ENCODE measurements at places on chromosomes 16 and 17.

- no peak for DNase-seq
Measured at GRCh38 chr17:48453447-48453846, 23.4 kb upstream of the SKAP1 start.

- DNase-seq, result no peak
Measured at GRCh38 chr16:67456391-67457081, 24.4 kb downstream of the ATP6V0D1 start.

DNA sequence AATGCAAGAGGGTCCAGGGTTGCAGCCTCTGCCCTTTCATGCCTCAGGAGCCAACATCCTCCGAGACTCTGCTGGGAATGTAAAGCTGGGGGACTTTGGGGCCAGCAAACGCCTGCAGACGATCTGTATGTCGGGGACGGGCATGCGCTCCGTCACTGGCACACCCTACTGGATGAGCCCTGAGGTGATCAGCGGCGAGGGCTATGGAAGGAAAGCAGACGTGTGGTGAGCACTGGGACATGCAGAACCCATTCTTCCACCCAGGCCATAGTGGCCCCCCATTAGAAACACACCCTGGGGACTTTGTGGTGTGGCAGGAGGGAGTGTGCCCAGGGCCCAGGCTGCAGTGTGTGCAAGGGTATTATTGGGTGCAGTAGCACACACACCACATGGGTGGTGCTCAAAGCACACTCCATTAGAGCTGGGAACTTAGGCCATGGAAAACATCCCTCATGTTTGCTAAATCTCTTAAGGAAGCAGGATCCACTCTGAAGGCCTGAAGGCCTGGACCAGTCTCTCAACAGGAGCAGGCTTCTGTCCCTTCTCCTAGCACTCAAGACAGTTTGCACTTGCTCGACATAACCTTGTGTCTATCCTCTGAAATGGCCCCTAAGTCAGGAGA, 7.6 kb downstream of the LIMD2 start:
- no peak for DNase-seq

GRCh38 chr16:73347500-73348375, 299.8 kb upstream of the ZFHX3 start:
- no peak for DNase-seq

DNA sequence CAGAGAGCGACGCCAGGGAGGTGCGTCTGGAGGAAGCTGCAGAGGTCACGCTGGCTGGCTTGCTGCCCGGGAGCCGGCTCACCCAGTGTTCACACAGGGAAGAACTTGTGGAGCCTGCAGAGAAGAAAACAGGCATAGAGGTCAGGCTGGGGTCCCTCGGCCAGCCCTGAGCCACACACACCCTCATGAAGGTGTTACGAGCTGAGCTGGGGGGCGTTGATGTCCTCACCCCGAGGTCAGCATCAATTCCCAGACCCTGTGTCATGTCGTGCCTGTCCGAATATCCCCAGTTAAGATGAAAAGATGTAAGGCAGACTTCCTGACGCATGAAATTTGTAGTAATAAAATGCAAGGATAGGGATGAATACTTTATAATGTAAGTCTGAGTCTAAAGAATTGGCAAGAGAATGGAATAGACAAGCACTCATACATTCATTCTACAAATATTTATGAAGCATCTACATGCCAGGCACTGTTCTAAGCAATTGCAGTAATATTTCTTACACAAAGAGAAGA, 77.1 kb downstream of the USP31 start:
- DNase-seq, result no peak

GRCh38 chr17:4772235-4772613, 538 bp downstream of the TM4SF5 start:
- DNase-seq, result no peak

DNA sequence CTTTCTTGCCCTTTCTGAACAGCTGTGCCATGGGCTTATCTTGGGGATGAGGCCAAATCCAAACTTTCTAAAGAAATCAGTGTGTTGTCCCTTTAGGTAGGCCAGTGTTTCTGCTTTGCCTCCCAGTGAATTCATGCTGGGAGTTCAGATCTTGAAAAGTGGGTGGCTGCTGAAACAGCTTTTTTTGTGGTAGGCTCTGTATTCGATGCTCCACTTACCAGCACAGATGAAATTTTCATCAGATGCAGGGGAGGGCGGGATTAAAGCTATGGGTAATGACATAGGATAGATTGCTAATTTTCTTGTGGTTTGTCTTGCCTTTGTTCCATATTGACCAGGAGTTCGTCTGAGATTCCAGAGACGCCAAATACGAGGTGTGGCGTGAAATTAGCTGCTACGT, 2.8 kb downstream of the SOCS7 start:
- DNase-seq, result no peak

- no peak for DNase-seq
Measured at GRCh38 chr17:38325221-38325851, 18.4 kb downstream of the GPR179 start.

DNA sequence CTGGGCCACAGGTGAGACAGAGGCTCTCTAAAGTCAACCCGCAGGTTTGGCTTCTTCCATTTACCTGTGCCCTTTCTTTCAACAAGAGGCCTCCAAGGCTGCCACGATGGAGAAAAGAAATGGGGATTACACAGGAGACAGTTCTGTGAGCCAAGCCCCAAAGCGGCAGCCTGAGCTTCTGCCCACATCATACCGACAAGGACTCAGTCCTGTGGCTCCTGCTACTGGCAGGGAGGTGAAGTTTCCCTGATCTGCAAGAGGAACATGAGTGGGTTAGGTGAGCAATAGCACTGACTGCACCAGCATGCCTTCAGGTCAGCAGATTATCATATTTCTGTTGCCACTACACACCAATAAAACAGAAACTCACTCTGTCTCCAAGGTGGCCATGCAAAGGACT, 800.0 kb downstream of the KCNJ18 start:
- DNase-seq, result no peak

DNA sequence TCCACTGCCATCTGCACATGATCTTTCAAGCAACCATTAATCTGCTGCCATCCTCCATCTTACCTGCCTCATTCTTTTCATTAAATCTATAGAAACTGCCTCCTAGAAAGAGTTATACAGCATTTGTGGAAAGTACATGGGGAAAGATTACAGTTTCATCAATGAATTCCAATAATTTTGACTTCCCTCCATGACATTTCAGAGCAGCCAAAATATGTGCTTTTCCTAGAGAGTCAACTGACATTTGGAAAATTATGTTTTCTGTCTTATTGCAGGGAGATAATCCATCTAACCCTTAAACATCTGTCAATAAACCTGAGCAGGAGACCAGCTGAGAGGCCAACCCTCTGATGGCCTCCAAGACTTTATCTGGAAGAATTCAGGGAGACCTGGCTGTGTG, 147.0 kb upstream of the CDH5 start:
- no peak for DNase-seq

All from activated CD4-positive, alpha-beta T cell treated with anti-CD3 and anti-CD28 coated beads, Interleukin-2, amount 50 U/mL, for 1 hour (primary cell).